Smooth muscle cell of the brain vasculature (primary cell): ENCODE measurements at places on chromosomes 6 and 20.

DNA sequence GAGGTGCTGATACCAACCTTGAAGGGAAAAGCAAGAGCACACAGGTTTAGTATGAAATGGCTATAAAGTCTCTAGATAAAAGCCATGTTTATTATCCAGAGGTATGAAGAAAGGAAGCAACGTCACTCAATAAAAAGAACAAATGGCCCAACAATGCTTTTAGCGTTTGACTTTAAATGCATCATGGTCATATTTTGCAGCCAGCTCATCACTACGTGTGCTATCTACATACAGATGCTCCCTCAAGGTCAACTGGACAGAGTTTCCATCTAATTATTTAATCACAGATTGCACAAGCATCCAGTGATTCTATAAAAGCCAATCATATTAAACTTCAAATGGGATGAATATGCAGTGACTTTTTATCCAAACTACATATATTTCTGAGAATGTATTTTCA, 127.6 kb upstream of the SYNDIG1 start:
- no peak for DNase-seq

DNA sequence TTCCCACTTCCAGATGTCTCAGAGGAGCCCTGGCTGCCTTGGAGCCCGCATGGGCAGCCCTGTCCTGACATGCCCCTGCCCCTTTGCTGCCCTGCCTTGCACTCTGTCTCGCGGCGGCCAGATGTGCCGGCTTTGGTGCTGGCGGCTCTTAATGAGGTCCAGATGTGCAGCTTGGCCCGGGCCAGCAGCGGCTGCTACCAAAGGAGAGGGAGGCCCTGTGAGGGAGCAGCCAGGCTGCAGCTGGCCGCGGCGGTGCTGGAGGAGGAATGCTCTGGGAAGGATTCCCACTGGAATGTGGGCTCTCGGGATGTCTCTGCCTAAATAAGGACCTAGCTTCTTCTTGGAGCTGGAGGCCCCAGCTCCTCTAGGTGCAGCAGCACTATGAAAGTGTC, 72.4 kb downstream of the FGD2 start:
- DNase-seq = peak; percentile 84

DNA sequence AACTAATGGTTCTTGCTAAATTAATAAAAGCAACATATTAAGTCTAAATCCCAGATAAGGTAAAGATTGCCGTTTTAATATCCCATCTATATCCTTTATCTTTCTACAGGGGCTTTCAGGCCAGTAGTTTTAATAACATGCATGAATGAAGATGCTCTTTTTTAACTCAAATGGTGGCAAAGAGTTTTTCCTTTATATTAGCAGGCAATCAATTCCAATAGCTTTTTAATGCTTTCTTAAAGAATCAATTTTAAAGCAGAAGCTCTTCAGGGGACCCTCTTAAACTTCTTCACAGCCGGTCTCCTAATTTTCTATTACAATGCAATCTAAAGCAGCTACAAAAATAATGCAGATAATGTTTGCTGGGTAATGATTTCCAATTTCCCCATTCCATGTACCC, 107.8 kb upstream of the HS3ST5 start:
- no peak for DNase-seq

GRCh38 chr20:48837014-48837413, 9.2 kb upstream of the PREX1 start:
- DNase-seq = no peak

GRCh38 chr20:59428441-59429205, 128.2 kb downstream of the EDN3 start:
- DNase-seq = no peak

DNA sequence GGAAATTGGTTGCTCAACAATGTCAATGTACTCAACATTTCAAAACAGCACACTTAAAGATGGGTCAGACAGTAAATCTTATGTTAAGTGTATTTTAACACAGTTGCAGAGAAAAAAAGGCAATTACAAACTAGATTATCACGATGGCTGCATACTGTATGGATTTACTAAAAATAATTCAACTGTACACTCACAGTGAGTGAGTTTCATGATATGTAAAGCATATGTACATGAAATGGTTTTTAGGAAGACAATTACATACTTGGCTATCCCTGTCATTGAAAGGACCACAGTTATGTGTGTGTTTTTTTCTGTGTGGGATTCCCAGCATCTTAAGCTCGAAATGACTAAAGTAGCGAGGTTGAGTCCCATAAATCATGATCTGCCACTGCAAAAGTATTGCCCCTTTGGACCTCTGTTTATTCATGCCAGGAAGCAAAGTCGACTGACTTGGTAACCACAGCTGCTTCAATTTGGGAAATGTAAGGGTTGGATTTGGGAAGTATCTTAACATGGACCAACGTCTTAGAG, 5.5 kb upstream of the SALL4 start:
- no peak for DNase-seq

DNA sequence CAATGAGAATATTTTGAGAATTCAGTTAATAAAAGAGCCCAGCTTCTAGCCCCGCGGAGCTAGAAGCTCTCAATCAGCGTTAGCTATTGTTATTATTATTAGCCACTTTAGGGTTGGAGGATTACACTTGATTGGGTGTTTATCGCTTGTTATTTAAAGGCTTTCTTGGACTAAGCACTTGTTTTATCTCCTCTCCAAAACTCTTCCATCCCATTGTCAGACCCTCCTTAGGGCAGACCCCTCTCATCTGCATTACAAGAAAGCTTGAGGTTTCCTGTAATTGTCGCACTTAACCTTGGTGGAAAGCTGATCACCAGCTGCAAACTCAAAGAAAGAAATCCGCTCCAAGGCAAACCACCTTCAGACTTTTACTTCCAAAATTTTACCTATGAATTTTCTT, 4.8 kb downstream of the DPPA5 start:
- DNase-seq = no peak

GRCh38 chr6:62978920-62979319, 232.3 kb upstream of the FKBP1C start:
- DNase-seq = no peak

DNA sequence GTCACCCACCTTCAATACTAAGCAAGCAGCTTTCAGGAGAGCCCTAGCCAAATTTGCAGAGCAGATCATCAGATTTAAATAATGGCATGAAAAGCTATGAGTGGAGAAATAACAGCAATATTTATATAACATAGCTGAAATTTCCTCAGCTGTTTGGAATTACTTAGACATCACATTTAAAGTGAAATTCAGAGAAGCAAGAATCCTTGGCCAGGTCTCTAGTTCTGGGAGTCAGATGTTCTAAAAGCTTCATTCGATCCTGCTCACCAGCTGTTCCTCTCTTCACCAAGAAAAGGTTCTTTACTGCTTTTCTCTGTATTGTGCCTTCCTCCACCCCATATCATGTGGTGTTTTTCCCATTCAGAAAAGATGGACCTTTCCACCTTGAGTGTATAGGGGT, 152.3 kb upstream of the JAG1 start:
- no peak for DNase-seq

DNA sequence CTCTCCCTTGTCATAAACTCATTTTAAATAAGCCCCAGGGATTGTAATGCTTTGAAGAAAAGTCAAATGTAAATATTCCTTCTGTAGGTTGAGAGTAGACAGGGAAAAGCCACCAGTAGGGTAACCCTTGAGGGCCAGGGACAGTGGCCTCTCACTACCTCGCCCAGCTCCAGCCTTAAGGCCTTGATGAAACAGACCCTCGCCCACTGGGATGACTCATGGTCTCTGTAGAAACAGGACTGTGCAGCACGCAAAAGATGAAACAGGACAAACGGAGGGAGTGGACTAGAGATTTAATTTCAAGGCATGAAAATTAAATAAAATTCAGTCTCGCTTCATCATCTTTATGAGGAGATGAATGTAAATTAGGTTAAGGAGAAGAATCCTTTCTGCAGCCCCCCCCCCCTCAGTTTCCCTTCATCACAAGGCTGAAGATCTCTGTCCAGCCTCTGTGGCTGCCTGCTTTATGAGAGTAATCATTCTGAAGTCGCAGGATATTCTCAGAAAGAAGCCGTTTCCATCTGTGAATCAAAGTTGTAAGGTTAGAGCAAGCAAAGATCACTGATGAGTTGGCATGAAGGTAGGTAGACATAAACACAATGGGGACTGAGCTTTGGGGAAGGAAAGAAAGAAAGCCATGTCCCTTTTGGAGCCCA, 60.4 kb downstream of the TMEM200A start:
- no peak for DNase-seq

- no peak for DNase-seq
Observed at GRCh38 chr20:18748987-18749386, 64.6 kb upstream of the SCP2D1 start.

- DNase-seq = no peak
Observed at GRCh38 chr6:54390362-54390761, 82.1 kb downstream of the TINAG start.

- DNase-seq = no peak
Observed at GRCh38 chr6:139338795-139339194, 35.7 kb downstream of the CITED2 start.

GRCh38 chr20:53806683-53807401, 213.2 kb upstream of the ZNF217 start:
- DNase-seq = no peak

GRCh38 chr6:133396233-133396983, 155.3 kb downstream of the EYA4 start:
- DNase-seq = no peak

DNA sequence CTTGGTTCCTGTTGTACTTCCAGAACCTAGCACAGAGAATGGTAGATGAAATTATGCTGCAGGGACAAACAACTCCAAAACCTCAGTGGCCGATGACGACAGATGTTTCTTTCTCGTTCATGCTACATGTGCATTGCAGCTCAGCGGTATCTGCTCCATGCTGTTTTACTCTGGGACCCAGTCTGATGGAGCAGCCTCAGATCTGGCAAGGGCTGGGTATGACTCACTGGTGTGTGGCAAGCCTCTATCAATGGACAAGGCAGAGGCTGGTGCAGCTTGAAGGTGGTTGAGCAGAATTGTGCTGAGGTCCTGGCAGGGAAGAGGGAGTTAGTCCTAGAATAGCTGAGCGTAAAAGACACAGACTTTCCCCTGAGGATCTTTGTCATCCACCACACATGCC, 10.3 kb upstream of the BLCAP start:
- no peak for DNase-seq

GRCh38 chr6:147641511-147641910, 133.0 kb downstream of the SAMD5 start:
- no peak for DNase-seq

GRCh38 chr20:39049148-39049547, 87.0 kb downstream of the DHX35 start:
- DNase-seq = no peak

DNA sequence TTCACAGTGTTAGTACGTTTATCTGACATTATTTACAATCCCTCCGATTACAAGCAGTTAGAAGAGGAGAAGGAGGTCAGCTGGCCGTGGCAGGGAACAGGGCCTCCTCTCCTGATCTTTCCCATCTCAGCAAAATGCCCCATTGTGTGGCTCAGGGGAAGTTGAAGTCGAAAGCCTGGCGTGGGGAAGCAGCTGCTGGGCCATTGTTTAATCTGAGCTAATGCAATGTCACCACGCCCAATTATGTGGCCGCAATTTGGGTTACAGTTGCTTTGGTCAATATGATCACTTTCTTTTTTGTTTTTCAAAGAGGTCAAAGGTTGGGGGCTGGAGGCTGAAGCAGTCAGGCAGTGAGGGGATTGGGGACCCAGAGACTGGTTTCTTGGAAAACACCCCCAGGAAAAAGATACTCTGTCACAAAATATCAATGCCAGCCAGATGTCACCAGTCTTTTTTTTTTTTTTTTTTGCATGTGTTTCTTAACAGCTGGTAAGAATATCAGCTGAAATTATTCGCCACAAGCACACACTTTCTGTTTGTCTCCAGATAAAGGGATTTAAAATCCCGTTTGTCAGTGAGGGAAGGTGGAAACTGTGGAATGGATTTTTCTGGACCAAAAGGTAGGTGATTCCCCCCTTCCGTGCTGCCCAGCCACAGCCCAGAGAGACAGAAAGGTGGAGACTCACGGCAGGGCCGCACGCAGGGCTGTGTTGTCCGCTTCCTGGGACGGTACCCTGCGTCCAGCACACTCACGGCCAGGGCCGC, 24.6 kb downstream of the DLL1 start:
- no peak for DNase-seq

DNA sequence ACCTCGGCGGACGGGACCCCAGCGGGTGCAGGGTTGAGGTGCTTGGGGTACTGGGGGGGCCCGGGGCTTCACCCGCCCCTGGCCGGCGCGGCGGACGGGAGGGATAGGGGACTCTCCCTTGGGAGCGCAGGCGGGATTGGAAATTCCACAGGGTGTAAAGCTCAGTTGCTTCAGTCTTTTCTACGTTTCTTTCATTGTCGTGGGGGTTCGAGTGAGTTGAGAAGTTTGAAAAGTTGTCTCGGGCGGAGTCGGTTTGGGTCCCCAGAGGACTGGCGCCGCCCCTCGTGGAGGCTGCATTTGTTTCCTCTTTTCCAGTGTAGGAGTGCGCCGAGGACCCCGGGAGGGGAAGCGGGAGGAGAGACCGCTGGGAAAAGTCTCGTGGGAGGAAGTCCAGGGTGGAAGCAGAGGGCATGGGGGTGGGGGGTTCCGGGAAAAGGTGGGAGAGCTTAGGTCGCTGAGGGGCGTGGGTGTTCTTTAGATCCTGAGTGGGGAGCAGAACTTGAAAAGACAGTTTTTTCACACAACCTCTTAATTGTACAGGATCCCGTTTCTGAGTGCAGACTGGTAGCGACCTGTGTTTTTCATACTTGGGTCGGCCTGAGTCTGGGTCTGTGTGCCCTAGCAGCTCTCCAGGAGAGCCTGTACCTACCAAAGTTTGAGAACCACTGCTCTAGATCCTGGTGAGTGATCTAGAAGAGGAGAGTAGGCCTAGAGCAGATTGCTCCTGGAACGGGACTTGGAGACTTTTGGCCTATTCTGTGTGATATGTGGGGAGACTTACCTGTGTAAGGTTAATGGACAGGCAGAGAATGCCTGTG, 495 bp downstream of the FAM83B start:
- DNase-seq = no peak

- DNase-seq = peak; percentile 53
Observed at GRCh38 chr6:30483677-30484279, 5.5 kb upstream of the HLA-E start.

GRCh38 chr20:33046412-33046811, 7.3 kb upstream of the BPIFB3 start:
- no peak for DNase-seq

GRCh38 chr6:111894272-111894671, 21.0 kb upstream of the FYN start:
- no peak for DNase-seq

DNA sequence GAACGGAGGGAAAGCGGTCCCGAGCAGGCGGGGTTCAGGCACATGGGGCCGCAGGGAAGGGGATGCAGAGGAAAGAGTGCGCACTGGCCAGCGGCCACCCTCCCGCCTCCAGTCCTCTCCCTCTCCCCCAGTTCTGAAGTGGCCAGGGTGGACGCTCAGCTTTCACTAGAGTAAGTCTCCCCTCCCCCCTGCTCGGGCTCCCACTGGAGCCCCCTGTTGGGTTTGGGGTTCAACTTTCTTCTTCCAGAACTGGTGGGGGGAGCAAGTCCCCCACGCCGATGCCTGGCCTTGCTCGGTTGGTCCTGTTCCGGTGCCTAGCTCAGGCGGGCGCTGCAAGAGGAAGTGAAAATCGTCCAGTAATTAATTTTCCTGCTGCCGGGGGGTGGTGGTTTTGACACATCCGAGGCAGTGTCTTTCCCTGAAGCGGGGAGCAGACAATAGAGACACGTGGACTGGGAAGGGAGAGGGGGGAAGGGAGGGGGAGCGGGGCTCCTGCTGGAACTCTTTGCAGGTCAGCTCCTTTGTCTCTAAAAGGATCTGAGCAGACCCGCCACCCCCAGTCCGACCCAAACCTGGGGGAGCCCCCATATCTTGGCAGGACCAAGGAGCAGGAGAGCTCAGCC, 824 bp upstream of the SCRT2 start:
- no peak for DNase-seq

GRCh38 chr20:58448958-58449357, 59.9 kb downstream of the VAPB start:
- no peak for DNase-seq
